Mesothelial cell of epicardium (in vitro differentiated cells): ENCODE measurements at places on chromosomes 1 and 21.

DNA sequence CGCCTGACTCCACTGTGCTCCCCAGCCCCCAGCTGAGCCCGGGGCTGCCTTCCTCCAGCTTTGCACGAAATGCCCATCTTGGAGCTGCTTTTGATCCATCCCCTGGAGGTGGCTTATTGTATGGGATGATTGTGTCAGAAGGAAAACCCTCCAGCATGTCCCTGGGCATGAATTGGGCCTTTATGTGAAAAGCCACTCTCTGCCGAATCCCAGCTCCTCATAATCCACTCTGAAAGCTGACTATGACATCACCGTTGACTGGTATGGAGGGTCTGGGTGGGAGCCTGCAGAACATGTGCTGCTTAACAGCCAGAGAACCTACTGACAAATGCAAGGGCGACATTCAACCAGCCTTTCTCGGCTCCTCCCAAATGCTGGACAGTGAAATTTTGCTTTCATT, 74.6 kb downstream of the NENF start:
- no peak for DNase-seq

- no peak for DNase-seq
Observed at GRCh38 chr1:231847612-231848397, 221.2 kb downstream of the DISC1 start.

- DNase-seq: no peak
Observed at GRCh38 chr1:45552331-45552730, 1.7 kb downstream of the AKR1A1 start.

DNA sequence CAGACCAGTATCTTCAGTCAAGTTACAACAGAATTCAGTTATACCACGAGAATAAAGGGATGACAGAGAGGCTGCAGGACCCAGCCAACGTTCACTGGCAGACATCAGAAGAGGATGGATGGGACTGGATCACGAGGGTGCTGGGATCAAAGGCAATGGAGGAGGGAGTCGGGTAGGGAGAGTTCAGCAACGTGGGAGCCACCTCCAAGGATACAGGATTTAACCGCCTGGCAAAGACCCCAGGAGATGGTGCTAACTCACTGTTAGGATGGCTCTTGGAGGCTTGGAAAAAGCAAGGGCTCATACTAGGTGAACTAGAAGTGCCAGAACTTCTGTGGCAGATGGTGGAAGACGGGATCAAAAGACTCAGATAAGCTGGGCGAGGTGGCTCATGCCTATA, 99.1 kb upstream of the DISP3 start:
- DNase-seq: no peak

DNA sequence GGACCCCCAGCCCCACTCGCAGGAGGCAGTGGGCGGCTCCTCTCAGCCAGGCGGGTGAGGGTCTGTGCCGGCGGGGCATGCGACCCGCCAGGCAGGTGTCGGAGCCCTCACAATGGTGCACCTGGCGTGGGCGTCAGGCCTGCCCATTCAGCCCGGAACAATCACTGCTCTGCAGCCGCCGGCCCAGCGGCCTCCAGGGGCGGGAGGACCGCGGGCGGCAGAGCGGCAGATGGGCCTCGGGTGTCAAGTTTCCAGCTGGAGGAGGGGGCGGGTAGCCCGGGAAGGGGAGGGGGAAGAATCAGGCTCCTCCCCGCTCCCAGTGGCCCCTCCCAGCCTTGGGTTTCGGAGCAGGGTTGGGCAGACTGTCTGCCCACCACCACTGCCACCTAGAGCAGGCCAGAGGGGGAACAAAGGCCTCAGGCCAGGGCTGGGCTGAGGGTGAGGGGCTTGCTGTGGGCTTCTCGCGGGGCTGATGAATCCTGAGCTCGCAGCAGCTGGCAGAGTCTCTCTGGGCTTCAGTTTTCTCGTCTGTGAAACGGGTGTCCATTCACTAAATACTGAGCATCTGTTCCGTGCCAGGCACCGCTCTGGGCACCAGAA, 39.5 kb upstream of the CASZ1 start:
- peak; percentile 79 for DNase-seq

GRCh38 chr1:32924881-32925344, 23.7 kb upstream of the TMEM54 start:
- DNase-seq: no peak

DNA sequence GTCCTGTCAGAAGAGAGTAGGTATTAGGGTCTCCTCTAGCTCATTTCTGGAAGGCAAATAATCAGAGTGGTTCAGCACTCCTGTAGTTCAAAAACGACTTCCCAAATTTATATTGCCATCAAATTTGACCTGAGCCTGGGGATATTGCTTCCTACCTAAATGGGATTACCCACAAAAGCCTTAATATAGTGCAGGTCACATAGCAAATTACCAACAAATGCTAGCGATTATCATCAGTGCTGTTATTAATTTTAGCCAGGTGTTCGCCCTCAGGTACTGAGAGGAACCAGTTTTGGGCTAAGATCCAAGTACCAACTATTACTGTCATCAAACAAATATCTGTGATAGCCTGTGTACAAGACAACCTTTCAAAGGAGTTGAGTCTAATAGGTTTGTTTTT, 661.8 kb upstream of the PTBP2 start:
- no peak for DNase-seq

DNA sequence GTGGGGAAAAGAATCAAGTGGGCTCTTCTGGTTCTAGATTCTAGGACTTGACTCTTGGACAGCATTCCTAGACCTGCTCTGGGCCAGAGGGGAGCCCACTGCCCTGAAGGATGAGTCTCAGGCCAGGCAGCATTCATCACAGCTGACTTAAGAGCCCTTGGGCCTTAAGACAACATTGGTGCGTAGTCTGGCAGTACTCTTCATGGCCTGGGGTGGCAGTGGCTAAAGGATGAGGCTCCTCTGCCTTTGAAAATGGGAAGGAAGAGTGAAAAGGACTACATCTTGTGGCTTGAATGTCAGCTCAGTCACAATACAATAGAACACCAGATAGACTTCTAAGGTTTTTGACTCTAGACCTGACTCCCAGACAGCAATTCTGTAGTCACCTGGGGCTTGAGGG, 1415.1 kb upstream of the PRMT6 start:
- no peak for DNase-seq

- DNase-seq: no peak
Observed at GRCh38 chr1:149846593-149847466, 52.5 kb upstream of the BOLA1 start.

DNA sequence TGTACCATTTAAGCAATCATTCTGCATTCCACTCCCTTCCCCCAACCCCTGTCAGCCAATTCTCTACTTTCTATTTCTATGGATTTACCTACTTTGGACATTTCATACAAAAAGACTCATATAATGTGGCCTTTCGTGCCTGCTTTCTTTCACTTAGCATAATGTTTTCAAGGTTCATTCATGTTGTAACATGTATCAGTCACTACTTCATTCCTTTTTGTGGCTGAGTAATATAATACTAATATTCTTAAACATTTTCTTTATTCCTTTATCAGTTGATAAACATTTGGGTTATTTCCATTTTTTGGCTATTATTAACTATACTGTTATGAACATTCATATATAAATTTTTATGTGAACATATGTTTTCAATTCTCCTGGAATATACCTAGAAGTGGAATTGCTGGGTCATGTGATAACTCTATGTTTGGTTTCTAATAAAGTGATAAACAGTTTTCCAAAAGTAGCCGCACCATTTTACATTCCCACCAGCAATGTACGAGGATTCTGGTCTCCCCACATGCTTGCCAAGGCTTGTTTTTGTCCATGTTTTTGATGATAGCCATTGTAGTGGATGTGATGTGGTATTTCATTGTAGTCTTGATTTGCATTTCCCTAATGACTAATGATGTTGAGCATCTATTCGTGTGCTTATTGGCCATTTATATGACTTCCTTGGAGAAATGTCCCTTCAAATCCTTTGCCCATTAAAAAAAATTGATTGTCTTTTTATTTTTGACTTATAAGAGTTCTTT, 61.9 kb upstream of the GNG12 start:
- no peak for DNase-seq

DNA sequence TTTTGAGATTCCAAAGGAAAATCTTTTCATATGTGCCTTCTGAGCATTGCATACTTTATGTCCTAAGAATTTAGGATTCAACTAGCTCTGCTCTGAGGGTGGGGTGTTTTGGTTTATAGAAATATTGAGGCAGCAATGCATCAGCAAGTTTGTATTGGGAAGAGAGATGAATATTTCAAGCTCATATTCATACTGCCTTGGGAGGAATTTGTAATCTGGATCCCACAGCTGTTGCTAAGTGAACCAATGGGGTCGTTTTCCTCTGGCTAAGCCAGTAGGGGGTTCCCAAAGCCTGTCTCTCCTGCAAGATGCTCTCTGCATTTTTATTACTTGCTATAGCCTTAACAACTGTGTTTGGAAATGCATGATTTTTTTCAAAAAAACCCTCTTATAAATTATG, 130.6 kb downstream of the SNX7 start:
- no peak for DNase-seq

DNA sequence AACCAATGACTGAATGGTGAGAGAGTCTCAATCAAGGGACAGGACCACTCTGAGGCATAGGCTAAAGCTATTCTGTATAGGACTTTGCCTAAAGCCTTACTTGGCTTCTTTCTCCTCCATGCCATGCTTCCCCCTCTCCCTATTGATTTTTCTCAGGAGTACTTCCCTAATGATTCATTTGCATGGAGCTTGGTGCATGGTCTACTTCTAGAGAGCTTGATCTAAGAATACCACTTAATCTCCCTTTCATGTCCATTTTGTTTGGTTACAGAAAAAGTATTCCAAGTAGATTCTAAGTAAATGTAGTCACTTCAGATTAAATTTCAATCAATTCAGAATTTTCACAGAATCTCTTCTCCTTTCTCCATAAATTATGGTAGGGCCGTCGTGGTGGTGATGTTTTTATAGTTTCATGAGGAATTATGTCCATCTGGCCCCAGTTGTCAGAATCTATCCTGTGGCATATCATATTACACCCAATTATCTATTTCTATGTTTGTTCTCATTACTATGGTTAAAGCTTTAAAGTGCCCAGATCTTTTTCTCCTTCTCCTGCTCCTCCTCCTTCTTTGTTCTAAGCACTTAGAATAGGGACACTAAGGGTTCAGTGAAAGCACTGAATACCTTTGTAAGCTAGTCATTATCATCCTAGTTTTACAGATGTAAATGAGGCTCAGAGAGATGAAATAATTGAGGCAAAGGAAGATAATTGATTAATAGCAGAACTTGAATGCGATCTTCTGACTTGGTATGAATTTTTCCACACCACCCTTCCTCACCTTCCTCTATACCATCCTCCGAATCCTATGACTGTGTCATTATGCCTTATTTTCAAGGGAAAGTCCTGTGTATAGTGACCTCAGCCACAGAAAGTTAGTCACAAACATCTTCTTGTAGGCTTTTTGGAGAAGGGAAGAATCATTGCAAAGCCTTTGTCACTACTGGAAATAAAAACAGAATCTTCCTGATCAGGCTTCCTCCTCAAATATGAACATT, 85.6 kb upstream of the ZRANB2 start:
- no peak for DNase-seq

GRCh38 chr1:110765640-110766335, 91.0 kb upstream of the KCNA3 start:
- DNase-seq: no peak

DNA sequence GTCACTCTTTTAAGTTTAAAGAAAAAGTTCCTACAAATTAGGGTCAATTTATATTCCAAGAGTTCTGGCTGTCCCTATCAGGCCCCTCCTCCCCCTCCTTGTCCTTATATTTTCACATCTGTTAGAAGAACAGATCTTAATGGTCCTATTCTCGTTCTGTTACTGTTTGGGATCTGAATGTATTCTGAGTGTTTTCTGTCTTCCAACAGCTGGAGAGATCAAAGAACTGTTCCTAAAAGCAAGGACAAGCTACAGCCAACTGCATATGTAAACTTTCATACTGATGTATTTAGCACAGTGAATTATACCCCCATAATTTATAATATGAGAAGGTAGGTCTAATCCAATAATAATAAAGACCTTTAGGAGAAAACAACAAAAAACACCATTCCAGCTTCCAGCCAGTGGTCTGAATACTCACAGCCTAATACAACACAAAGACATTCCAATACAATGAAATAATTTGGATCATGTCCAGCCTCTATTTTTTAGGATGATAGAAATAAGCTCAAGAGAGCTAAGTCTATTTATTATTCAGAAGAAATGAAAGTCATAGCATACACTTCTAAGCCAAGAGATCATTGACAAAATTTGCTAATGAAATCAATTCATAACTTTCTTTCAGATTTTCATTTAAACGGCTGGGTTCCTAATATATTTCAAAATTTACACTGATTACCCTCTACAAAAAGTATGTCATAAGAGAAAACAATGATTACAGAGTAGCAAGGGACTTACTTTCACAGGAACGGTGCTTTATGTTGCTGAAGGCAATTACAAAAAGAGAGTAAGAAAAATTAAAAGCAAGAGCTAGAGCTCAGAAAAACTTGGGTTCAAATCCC, 25.3 kb downstream of the WLS start:
- DNase-seq: no peak

DNA sequence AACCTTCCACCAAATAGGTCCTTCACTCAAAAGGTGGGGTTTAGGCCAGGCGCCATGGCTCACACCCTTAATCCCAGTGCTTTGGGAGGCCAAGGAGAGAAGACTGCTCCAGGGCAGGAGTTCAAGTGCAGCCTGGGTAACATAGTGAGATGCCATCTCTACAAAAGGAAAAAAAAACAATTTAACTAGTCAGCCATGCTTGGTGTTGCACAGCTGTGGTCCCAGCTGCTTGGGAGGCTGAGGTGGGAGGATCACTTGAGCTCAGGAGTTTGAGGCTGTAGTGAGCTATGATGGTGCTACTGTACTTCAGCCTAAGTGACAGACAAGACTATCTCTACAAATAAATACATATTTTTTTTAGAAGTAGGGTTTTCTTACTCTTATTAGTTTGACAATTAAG, 617.5 kb downstream of the KIF26B start:
- DNase-seq: no peak

DNA sequence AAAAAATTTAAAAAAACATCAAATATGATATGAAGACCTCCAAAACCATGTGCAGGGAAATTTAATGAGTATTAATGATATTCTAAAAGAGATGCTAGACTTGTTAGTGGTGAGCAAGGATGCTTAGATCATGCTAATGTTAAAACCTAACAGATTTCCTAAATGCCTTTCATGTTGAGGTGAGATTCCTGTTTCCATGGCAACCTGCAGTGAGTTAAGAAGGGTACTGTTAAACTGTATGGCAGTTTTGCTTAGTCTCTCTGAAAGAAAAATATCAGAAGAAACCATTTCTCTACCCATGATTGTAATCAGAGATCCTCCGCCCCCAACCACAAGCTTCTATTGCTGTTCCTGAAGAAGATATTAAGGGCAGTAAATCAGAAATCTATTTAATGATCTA, 321.6 kb upstream of the LRRC7 start:
- DNase-seq: no peak

- no peak for DNase-seq
Observed at GRCh38 chr1:157596384-157596783, 1.5 kb downstream of the FCRL4 start.

- no peak for DNase-seq
Observed at GRCh38 chr1:151680826-151681225, 35.8 kb downstream of the CELF3 start.
